ENCODE measurements at places on chromosomes 1 and 21.

GRCh38 chr1:224607188-224608148, 8.6 kb upstream of the CNIH3 start:
- DNase-seq: no peak

DNA sequence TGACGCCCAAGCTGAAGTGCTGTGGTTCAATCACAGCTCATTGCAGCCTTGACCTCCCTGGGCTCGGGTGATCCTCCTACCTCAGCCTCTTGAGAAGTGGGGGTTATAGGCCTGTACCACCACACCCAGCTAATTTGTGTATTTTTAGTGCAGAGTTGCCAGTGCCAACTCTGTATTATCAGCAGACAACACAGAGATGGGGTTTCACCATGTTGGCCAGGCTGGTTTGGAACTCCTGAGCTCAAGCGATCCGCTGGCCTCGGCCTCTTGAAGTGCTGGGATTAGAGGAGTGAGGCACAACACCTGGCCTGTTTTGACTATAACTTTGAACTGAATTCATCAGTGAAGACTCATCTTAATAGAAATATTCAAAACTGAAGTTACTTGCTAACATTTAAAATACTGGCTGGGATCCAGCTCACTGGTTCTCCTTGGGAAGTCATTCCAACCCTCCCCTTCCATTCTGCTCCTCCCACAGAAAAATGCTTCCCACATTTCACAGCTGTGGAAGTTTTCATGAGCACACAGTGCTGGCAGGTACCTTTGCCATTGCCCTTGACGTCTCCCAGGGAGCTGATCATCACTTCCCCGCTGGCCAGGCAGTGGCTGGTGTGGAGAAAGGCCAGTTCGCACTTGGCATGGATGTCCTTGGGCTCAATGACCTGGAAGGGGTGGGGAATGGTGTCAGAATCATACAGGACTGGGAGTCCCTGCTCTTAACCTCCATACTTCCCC, 4.7 kb downstream of the SELENBP1 start:
- DNase-seq: no peak

GRCh38 chr1:235996048-235996785, 68.7 kb downstream of the NID1 start:
- no peak for DNase-seq

DNA sequence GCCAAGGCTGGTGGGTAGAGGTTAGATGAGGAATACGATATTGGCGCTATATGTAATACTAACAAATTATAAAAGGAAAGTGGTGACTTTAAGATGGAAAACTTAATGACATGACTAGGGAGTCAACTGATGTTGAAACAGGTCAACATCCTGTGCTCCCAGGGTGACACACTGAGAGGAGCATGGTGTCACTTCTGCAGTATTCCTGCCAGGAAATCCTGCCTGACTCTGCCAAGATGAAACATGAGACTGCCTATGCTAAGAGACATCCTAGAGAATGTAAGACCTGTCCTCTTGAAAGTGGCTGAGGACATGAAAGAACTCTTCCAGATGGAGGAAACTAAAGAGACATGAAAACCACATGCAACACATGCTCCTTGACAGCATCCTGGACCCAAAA, 65.0 kb upstream of the KCND3 start:
- DNase-seq: no peak

GRCh38 chr1:208055535-208055934, 144.6 kb upstream of the CD34 start:
- DNase-seq: no peak

Measured in globus pallidus (tissue), 1 donor.